Activated CD4-positive, alpha-beta memory T cell treated with anti-CD3 and anti-CD28 coated beads for 36 hours (primary cell): ENCODE measurements at places on chromosomes 6 and 20. TPM values are rescaled to one million over a fixed set of nuclear protein-coding genes. Genes with fewer than 3 reads are reported as not detected.

GRCh38 chr20:40631119-40631631 is 57.9 kb downstream of the MAFB start:
- peaks cover 4% of the 10 kb centered on the region for H3K27me3 ChIP-seq
- no peaks in the 10 kb centered on the region for H3K36me3 ChIP-seq
- DNase-seq = no peak
- no peak overlapping the region for H3K4me3 ChIP-seq
- H3K27ac ChIP-seq = no peak overlapping the region

- no peak for DNase-seq
- no peaks in the 10 kb centered on the region for H3K4me1 ChIP-seq
- no peaks in the 10 kb centered on the region for H3K27me3 ChIP-seq
Measured at GRCh38 chr6:56643379-56644089, 845 bp upstream of the DST start.

DNA sequence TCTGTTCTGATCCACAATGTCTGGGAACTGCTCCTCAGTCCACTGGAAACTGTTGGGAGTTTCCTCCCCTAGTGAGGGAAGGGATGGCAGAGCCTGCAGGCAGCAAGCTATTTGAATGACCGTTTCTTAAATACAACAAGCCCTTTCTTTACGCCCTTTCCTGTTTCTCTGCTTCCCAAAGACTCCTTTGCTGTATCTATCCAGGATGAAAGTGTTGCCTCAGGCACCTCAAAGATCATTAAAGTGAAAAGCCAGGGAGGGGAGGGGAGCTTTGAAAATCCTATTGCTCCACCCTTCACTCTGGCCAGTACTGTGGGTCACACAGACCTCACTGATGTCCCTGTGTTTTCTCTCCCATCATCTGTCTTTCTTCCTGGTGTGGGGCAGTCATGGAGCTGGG is 213.1 kb downstream of the RNF144B start:
- H3K27me3 ChIP-seq = peaks cover 5% of the 10 kb centered on the region
- no peak overlapping the region for H3K27ac ChIP-seq
- H3K4me3 ChIP-seq = no peak overlapping the region
- no peaks in the 10 kb centered on the region for H3K4me1 ChIP-seq
- H3K36me3 ChIP-seq = no peaks in the 10 kb centered on the region
- DNase-seq = no peak

DNA sequence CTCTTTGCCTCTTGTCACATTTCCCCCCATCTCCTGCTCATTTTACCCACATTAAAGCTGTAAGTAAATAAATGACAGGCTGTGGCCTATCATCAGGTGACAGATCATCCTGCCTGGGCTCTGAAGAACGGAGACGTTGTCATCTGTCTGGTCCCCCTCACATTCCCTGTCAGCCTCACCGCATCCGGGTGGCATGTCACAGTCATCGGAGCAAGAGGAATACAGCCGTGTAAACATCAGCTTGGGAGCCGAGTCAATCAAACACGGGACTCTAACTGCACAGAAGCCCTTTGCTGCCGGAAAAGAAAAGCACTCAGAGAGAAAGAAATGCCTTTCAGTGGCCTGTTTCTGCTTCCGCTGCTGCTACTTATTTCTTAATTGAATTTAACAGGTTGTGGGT is 371.9 kb upstream of the ID4 start:
- no peaks in the 10 kb centered on the region for H3K27me3 ChIP-seq
- H3K27ac ChIP-seq = no peak overlapping the region
- H3K4me1 ChIP-seq = no peaks in the 10 kb centered on the region
- DNase-seq = no peak
- H3K4me3 ChIP-seq = no peak overlapping the region

- H3K4me1 ChIP-seq = no peaks in the 10 kb centered on the region
- no peak for DNase-seq
- no peaks in the 10 kb centered on the region for H3K36me3 ChIP-seq
- no peak overlapping the region for H3K27ac ChIP-seq
- H3K27me3 ChIP-seq = peaks cover 4% of the 10 kb centered on the region
Measured at GRCh38 chr6:131764350-131764749, 43.5 kb upstream of the ENPP1 start.

GRCh38 chr6:168131464-168132415 is 52.7 kb upstream of the FRMD1 start:
- no peak for DNase-seq
- no peak overlapping the region for H3K27ac ChIP-seq
- H3K27me3 ChIP-seq = peaks cover 24% of the 10 kb centered on the region
- H3K4me3 ChIP-seq = no peak overlapping the region

- peak overlapping the region; percentile 51 for H3K4me3 ChIP-seq
- H3K27ac ChIP-seq = peak overlapping the region; percentile 90
- peaks cover 92% of the 10 kb centered on the region for H3K4me1 ChIP-seq
- peaks cover 6% of the 10 kb centered on the region for H3K36me3 ChIP-seq
- no peak for DNase-seq
- H3K27me3 ChIP-seq = no peaks in the 10 kb centered on the region
Measured at GRCh38 chr6:16689788-16690607, 71.3 kb downstream of the ATXN1 start.

PNPLA1 gene
- total RNA-seq = not detected

WFDC2 gene
- total RNA-seq = 0.92 TPM

- H3K4me3 ChIP-seq = no peak overlapping the region
- no peaks in the 10 kb centered on the region for H3K4me1 ChIP-seq
- no peaks in the 10 kb centered on the region for H3K27me3 ChIP-seq
- peaks cover 9% of the 10 kb centered on the region for H3K36me3 ChIP-seq
- H3K27ac ChIP-seq = no peak overlapping the region
Measured at GRCh38 chr6:157954150-157955117, 27.2 kb upstream of the SYNJ2 start.

DNA sequence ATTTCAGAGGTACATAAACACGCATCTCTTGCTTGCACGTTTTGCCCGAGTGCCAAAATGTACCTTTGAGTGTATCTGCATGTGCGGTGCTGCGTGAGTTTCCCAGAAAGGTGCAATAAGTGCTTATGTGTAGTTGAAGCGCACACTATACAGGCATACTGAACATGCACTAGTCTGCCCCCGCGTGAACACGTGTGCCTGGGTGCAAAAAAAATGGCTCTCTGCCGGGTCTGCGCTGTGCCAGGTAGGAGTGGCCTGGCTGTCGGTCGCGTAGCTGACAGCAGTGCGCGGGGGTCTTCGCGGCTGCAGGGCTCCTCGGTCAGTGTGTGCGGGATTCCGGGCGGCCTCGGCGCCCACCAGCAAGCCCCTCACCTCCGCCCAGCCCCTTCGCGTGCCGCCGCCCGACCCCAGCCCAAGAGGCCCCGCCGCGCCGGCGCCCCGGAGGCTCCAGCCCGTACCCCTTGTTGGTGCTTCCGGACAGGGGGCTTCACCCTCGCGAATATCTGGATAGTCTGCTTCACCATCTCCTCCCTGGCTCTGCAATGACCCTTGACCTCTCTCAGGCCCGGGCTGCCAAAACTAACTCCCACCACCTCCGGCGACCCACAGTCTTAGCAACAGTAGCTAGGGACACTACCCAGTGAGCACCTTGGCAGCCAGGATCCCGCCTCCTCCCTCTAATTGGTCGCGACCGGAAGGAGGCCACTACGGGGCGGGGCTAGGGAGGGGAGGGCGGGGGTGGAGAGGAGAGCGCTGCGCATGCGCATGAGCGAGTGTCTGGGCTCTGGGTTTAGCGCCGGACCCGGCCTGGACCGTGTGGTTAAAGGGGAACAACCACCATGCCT is at the start of gene KIF6:
TSS of gene KIF6 (minus strand) at position 622 of the 845 bp plus-strand sequence. CDS start at position 524, 98 bp downstream.
- DNase-seq = peak; percentile 87
- H3K27me3 ChIP-seq = peaks cover 5% of the 10 kb centered on the region
- H3K27ac ChIP-seq = no peak within 1 kb of the TSS
- H3K4me3 ChIP-seq = peak within 1 kb of the TSS; percentile 82

MYL9 gene
- total RNA-seq = 0.12 TPM

DNA sequence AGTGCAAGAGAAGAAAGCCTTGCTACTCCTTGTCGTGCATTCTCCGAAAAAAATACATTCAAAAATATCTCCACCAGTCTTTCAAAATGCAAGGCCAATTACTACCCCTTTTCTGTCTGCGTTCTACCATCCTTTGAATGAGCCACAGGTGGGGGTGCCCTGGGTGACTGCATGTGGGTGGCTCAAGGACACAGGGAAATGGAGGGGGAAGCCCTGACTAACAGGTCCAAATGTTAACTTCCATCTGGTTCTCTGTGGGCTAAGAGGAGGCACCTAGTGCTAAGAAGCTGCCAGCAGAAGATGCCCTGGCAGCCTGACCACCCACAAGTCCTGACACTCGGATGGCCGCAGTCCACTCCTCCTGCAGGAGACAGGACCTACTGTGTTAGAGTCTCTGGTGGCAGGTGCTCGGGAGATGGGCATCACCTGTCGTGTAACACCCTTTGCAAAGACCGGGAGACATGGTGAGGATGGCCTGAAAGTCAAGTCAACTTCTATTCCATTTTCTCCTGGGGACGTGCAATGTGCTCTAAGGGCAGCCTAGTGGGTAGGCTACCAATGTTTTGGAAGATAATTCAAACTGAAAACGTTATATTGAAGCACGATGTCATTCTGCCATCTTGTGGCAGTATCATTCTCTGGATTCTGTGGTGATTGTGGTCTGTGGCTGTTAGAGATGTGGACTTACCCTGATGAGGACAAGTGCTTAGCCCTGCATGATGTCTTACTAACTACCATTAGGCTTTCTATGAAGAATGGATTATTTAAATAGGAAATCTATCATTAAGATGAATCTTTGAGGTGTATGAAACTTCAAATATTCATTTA is 27.4 kb upstream of the IGF2R start:
- no peak overlapping the region for H3K27ac ChIP-seq
- H3K4me3 ChIP-seq = no peak overlapping the region
- peak; percentile 49 for DNase-seq
- H3K36me3 ChIP-seq = peaks cover 2% of the 10 kb centered on the region
- H3K27me3 ChIP-seq = peaks cover 8% of the 10 kb centered on the region

GDAP1L1 gene
- total RNA-seq = not detected

RIMS4 gene
- not detected for total RNA-seq

BPIFB1 gene
- total RNA-seq = not detected

SLC44A4 gene
- total RNA-seq = not detected
